NT2/D1 (cell line): ENCODE measurements at places on chromosomes 6 and 20.

GRCh38 chr6:47633141-47633540 lies 65.2 kb upstream of the ADGRF4 start:
- no peak for DNase-seq

GRCh38 chr6:146017672-146018071 lies 11.2 kb upstream of the GRM1 start:
- no peak for DNase-seq

GRCh38 chr20:15288106-15288505 lies 950.7 kb upstream of the FLRT3 start:
- DNase-seq = no peak

DNA sequence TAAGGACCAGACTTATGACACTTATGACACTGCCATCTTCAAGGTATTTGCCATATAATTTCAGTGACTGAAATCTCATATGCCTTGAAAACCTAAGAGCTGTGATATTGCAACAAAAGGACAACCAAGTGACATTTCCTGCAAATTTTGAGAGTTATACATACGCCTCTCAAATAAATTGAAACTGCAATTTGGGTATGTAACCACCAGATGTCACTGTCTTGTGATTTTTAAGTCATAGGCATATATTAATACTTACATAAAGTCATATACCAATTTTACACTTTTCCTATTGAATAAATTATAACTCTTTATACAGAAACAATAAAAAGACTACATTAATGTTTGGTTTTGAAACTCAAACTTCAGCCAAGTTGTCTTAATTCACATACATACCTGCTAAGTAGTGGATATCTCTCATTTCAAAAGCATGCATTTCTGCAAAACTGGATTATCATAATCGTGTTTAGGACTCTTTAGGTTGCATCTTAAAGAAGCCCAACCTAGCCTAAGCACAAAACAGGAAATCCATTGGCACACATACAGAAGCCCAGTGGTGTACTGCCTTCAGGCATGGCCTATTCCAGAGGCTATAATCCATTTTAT lies 180.2 kb downstream of the PACRG start:
- peak; percentile 15 for DNase-seq

DNA sequence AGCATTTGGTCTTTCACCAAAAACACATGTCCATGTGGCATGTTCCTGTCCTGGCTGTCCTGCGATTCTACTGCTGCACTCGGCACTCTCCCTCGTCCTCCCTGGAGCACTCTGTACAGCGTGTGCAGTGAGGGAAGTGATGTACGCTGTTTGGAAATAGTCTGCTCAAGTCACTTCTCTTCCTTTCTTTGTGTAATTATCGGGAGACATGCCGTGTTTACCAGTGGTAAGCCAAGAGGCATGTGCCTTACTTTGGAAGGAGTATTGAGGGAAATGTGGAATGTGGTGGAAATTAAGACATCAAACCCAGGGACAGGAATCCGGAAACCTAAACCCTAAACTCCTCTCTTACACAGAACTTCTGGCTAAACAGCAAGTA lies 268.5 kb upstream of the FOXQ1 start:
- no peak for DNase-seq

DNA sequence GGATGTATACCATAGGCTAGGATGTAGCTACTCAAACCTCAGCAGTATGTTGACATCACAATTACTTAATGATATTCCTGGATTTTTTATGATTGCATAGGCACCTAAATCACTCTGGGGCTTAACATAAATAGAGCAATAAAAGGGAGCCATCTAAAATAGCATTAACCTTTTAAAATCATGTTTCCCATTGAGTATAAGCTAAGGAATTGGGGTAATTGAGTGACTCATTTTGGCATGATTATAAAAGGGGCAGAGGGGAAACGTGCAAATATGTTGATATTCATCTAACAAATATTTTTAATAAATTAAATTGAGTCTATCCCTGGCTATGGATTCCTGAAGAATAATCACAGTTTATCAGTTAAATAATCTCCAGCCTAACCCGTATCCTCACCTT lies 74.0 kb upstream of the ADGRF1 start:
- no peak for DNase-seq

- DNase-seq = no peak
These were observed 8.5 kb upstream of the TINAG start for GRCh38 chr6:54299542-54300269.

DNA sequence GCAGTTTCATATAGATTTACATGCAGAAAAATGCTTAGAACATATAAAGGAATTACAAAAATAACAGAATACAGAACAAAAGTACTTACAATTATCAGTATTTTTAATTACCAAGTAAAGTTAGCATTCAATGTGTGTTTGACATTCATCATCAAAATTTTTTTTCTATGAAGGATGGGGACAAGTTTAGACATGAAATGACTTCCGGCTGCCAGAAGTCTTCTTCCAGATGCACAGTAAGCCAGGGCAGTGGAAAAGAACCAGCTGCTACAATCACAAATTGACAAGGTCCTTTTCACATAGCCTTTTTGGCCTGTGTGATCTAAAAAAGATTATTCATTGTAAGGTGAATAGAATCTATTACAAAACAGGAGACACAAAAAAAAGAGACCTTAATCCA lies 73.8 kb downstream of the HUS1B start:
- no peak for DNase-seq

- DNase-seq = no peak
These were observed 84.8 kb upstream of the EYA2 start for GRCh38 chr20:46809706-46810360.

GRCh38 chr6:46134216-46134615 lies 4.4 kb downstream of the ENPP4 start:
- DNase-seq = no peak

- no peak for DNase-seq
These were observed 135.3 kb upstream of the FOXQ1 start for GRCh38 chr6:1176567-1176966.

DNA sequence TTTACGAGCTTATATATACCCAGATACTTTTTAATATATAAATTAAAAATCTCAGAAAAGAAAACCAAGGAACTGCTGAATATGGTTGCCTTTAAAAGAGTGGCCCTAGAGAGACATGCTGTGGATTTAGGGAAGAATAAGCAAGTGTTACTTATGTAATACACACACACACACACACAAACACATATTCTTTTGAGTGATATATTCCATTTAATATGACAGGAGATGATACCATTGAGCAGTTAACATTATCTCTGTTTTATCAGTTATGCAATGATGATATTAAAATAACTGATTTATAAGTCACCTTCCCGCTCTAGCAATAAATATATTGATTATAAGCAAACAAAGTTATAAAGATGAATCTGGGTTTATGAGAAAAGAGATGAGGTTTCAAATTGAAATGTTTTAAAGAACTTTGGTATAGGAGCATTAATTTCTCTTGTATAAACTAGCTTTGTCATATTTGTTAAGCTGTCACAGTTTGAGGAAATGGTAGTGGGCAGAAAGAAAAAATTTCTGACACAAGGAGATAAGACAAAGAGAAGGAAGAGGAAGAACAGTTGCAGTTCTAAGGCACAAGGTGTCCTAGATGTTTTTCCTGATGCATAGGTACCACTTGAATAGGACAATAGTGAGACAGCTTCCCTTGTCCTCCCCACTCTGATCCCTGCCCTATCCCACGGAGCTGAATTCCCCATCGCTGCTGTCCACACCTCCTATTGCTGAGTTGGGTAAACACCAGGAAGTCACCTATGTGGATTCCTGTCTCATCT lies 26.4 kb downstream of the GPX5 start:
- DNase-seq = no peak

- no peak for DNase-seq
These were observed 1407.6 kb downstream of the EPHA7 start for GRCh38 chr6:92011681-92012245.

DNA sequence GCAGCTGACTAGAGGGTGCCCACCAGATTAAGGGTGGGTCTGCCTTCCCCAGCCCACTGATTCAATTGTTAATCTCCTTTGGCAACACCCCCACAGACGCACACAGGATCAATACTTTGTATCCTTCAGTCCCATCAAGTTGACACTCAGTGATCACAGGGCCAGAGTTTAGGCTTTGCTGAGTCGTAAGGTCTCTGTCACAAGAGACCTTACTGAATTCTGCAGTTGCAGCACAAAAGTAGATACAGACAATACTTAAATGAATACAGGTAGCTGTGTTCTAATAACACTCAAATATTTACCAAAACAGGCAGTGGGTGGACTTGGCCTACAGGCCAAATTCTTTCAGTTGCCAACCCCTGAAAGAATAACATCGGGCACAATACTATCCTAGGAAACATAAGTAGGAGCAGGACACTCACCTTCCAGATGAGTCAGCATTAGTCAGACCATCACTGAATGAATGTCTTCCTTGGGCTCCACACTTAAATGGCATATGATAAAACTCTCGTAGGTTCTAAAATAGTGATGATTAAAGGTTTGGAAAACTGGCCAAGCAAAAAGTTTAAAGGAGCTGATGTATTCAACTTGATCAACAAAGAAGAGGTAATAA lies 190.0 kb downstream of the UBE3D start:
- DNase-seq = no peak

DNA sequence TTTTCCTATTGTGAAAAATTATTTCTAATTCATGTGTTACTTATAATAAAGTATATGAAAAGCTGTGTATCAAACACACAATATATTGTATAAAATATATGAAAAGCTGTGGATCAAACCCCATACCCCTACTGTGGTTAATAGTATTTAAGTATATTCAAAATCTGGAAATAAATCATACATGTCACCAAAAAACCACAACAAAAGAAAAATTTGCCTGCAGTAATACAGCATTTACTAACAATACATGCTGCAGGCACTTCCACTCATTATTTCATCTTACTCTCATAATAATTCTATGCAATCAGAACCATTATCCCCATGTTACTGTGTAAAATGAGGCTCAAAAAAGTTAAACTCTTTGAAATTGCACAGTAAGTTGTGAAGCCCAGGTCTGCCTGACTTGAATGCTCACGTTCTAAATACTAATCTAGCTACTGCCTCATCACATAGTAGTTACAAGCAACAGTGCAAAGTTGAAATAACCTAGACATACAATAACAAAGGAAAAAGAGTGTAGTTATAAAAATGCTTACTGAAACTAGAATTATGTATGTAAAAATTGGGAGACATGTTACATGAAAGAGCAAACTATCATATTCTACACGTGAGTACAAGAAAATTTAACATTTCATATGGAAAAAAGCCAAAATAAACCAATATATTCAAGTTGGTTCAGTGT lies 61.7 kb downstream of the FAM217A start:
- DNase-seq = no peak

- DNase-seq = no peak
These were observed 536.8 kb downstream of the QKI start for GRCh38 chr6:163951326-163951725.

DNA sequence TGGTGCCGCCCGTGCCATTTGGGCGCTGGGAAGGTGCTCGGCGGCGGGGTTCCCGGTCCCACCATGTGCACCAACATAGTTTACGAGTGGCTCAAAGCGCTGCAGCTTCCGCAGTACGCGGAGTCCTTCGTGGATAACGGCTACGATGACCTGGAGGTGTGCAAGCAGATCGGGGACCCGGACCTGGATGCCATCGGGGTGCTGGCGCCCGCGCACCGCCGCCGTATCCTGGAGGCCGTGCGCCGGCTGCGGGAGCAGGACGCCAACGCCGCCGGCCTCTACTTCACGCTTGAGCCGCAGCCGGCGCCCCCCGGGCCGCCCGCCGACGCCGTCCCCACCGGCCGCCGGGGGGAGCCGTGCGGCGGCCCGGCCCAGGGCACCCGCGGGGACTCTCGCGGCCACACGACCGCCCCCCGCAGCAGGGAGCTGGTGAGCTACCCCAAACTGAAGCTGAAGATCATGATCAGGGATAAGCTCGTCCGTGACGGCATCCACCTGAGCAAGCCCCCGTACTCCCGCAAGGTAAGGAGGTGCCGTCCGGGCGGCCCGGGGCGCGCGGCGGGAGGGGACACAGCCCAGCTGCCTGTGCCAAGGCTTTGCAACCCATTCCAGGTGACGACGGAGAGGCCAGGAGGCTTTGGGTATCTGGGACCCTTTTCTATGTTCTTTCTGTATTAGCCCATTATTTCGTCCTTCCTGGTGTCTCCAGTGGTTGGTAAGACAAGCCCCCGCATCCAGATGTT lies 547 bp downstream of the SAMD5 start:
- no peak for DNase-seq

GRCh38 chr20:32918296-32918695 lies 59.6 kb downstream of the EFCAB8 start:
- no peak for DNase-seq

- no peak for DNase-seq
These were observed 66.7 kb upstream of the ZNF217 start for GRCh38 chr20:53660078-53660909.

DNA sequence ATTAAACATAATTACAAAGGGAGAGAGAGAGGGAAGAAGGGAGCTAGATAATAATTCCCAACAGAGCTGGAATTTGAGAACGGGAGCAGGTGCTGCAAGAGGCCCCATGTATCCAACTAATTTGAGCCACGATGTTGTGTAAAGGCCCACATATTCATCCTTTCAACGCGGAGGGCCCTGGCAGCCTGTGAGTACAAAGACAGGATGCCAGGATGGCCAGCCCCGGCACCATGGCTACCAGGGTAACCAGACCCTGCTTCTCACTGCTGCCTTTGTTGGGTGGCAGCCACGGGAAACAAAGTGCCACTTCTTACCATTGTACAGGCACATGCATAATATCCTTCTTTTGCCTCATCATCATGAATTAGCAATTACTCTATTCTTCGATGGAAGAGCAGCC lies 492.0 kb upstream of the NRSN1 start:
- no peak for DNase-seq

GRCh38 chr6:25754535-25754934 lies at the start of gene SLC17A4:
SLC17A4 (plus strand) TSS chr6:25754742; CDS start chr6:25761963, 7,221 bp downstream.
- DNase-seq = no peak

DNA sequence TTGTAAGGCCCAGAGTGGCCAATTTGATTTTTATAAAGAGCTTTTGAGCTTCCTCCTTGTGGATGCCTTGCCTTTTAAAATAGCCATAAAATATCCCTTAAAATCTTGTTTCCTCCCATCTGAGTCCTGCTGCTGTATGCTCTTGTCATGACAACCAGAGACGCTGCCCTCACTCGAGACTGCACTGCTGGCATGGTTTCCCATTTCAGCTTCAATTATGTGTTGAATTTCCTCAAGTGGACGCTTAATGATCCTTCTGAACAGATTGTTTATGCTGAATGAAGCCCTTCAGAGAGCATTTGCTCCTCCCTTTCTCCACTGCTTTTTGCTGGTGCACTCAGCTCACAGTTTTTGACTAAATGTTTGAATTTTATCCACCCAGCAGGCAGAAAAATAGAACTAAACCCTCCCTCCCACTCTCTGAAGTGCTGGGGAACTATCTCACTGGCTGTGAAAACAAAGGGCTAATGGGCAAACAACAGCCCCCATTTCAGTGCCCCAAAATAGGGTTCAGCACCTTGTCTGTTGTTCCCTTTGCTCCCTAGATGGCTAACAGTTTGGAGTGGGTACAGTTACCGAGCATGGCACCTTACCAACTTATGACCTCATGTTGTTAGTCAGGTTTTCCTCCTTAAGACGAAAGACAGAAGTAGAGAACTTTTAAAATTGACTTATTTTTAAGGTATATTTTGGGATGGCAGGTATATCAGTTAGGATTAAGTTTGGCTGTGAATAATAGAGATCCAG lies 45.5 kb upstream of the RNF8 start:
- no peak for DNase-seq
